Effector CD4-positive, alpha-beta T cell (primary cell): ENCODE measurements at places on chromosomes 11 and 22.

GRCh38 chr11:23644443-23644842 lies 784.2 kb upstream of the CCDC179 start:
- DNase-seq: no peak

- DNase-seq: no peak
Measured at GRCh38 chr11:115217726-115218311, 286.4 kb downstream of the CADM1 start.

DNA sequence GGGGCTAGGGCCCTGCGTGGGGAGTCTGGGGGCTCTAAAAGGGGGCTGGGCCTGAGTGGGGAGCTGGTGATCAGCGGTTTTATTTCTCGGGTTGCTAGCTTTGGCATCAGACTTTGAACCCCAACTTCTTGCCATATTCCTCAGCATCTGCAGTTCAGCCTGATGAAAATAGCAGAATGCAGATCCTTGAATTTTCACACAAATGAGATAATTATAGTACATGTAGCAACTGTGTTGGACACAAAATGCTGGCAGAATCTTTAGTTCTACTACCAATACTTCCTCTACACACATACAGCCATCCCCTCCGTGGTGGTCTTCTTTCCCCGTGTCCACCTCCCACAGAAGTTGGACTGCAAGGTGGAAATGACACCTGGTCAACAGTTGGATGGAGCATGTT lies 1.5 kb downstream of the ZC3H7B start:
- no peak for DNase-seq

DNA sequence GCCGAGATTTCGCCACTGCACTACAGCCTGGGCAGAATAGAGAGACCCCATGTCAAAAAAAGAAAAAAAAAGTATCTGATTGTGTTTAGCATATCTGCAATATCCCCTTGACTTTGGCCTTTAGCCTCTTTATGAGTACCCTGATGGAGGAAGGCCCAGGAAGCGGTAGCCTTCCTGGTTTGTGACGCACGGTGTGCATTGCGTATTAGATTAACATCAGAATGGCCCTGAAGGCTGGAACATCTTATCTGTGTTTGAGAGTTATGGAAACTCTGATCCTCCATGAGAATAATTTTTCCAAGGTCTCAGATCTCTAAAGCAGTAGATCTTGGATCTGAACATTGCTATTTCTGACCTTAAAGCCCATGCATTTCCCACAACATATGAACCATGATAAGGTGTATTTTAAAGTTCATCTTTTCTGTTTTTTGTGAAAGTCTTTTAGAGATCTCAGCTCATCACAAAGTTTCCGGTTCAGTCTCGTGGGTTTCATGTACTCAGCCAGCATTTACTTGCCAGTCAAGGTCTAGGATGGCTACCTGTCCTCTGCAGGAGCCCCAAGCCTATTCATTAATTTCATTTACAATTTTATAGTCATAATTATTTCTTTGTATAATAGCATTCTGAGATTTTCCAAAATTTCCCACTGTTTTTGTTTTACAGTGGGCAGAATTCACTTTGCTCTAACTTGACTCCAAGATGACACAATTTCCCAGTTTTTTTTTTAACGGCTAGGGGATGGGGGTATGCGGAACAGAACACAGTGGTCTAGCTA lies 605 bp upstream of the FDX1 start:
- DNase-seq: no peak

DNA sequence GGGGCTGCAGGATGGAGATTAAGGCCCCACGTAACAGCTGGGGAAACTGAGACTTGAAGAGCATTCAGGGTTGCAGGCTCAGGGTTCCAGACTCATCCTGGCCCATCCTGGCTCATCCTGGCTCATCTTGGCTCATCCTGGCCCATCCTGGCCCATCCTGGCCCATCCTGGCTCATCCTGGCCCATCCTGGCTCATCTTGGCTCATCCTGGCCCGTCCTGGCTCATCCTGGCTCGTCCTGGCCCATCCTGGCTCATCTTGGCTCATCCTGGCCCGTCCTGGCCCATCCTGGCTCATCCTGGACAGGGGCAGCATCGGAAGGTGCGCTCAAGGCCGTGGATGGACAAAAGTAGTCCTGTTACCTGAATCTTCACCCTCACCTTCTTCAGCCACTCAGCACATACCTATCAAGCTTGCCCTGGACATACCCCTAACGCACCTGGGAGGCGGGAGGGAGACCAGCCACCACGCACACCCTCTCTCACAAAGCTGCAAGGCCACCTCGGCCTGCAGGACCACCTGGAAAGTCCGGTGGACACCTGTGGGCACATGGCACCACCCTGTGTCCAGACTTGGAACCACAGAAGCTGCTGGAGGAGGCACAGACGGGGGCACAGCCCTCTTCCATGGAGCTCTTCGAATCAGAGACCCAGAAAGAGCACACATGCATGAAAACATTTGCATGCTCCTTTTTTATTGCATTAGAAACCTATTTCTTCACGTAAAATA lies 20.3 kb upstream of the NLRP6 start:
- no peak for DNase-seq

DNA sequence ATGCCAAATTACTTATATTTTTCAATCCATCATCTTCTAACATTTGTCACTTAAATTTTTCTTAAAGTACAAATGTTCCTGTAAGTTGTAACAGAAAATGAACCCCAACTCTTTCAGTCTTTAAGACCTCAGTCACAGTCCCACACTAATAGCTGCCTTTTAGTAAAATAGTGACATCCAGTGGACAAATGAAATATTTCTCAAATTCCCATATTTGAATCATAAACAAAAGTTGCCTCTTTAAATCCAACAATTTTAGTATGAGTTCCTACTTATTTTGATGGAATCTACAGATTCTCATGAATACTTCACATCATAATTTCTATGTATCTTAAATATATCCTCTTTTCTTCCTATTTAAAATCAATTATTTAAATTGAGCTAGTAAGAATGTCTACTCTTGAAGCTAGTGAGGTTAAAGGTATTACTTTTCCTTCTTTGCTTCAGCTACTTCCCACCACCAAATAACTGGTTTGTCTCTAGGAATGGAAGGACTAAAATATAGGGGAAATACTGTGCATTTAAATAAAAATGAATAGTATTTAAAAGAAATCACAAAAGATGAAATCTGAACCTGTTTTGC lies 9.2 kb downstream of the LIN7C start:
- no peak for DNase-seq

GRCh38 chr11:86802601-86803051 lies 2.3 kb downstream of the PRSS23 start:
- no peak for DNase-seq

- DNase-seq: no peak
Measured at GRCh38 chr11:67048515-67049130, 8.0 kb upstream of the RHOD start.

GRCh38 chr11:1235306-1235900 lies 12.5 kb downstream of the MUC5B start:
- no peak for DNase-seq

DNA sequence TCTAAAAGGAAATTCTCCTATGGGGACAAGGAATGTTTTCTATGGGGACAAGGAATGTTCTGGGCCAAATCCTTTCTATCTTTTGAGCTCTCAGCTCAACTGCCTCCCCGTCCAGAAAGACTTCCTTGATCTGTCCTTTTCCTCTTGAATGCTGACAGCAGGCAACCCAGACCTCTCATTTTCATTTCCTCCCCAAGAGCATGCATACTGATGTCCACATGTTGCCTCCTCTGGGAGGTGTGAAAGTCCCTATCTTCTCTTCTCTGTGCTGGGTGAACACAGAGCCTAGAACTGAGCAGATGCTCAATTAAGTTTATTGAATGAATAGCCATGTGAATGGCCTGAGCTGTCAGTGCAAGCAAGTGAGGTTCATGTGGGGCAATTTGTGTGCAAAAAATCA lies 331.9 kb upstream of the NARS2 start:
- no peak for DNase-seq

DNA sequence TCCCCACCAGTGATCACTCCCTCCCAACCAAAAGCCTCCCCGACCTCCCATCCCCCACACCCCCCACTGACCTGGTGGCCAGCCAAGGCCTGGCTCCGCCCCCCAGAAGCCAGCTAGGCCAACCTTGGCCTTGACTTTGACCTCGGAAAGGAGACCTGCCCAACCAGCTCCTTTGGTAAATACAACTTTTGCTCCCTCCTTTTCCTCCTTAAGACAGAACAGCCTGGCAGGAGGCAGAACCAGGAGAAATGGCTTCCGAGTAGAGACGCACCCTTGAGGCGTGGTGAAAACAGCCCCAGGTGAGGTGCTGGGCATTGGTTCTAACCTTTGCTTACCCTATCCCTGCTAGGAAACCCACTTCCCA lies 27.0 kb downstream of the PLEKHA7 start:
- no peak for DNase-seq

DNA sequence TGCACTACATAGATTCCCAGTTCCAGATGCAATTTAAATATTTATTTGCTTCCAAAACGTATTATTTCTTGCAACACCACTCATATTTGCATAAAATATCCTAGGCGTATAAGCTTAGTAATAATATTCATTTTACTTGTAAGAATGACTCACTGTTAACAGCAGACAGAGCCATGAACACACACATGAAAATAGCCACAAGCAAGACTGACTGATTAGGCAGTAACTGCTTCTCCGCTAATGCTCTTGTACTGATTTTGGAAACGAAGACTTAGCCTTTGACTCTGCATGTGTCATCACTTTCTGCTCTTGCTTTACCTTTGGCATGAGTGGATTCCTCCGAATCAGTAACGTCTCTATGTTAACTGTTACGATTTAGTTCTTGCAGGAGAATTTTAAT lies 6.0 kb downstream of the OR10Q1 start:
- no peak for DNase-seq

DNA sequence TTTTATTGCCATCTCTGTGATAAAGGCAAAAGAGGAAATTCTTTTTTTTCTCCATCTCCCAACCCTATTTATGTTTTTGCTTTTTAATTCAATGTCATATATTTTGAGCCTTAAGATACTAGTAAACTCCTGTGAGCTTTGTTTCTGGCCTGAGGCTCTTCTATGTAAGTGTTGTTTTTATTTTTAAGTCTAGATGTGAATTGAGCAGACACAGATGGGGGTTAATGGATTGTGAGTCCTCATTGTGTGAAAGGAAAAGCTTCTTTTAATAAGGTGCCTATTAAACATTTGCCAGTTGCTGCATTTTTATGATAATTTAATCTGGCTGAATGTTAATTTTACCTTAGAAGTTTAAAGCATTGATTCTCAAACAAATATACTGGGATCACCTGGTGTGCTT lies 2337.9 kb upstream of the RAG2 start:
- DNase-seq: no peak

DNA sequence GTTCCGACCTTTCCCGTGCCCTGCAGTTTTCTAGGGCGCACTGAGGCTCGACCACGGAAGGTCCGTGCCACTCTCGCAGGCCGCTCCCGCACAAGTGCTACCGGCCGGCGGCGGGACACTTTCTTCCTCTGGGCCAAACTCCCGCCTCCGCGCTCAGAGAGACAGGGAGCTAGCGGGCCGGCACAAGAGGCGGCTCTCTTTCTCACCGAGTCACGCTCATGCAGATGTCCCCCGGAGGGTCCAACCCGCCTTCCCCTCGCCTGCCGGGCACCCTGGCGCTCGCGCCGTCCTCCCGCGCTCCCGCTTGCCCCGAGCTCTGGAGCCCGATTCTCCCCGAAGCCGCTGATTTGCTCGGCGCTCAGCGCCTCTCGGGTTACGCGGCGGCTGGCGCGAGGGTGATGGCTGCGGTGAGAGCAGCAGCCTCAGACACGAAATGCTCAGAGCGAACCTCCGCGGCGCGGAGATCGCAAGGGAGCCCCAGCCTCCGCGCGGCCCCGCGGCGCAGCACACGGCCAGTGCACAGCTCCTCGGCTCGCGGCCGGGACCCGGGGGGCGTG lies 1.0 kb downstream of the LMO1 start:
- no peak for DNase-seq

DNA sequence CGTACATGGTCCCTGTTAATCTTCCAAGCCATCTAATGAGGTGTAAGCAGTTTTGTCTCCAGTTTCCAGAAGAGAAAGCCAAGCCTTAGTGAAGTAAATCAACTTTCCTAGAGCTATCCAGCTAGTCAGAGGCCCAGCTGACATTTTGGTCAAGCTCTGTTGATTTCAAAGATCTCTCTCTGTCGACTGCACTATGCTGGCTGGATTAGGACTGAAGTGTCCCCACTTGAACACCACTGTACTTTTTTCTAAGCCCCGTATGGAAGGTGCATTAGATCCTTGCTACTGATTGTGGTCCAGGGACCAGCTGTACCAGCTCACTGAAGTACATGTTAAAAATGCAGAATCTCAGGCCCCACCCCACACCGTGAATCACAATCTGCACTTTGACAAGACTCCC lies 176.5 kb upstream of the NAV2 start:
- no peak for DNase-seq

- no peak for DNase-seq
Measured at GRCh38 chr11:78032090-78032489, 9.0 kb upstream of the KCTD14 start.

DNA sequence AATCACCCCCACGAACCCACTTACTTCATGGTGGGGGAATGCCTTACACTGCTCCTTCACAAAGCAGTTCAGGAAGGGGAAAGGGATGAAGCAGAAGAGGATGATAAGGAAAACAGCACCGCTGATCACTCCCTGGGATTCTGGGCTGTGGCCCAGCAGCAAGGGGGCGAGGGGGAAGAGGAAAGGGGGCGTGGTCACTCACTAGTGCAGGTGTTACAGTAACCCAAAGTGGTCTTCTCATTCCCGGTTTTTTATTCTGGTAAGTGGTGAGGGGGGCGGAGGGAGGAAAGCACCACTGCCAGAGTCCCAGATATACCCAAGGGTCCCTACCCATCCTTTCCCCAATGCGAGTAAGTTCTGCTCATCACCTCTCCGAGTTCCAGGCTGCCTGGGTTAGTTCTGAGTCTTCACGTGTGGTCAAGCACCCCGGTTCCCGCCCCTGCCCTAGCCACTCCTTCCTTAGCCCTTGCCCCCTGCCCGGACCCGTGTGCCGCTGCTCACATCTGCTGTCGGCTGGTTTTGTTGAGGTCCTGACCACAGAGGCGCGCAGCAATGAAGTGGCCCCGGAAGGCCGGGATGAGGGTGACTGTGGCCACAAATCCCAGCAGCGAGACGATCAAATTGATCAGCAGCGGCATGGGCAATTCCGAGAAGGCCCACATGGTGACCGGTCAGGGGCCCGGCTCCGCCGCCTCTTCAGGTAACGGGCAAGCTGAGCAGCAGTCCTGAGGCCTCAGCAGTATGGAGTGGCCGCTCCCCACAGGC lies 477 bp downstream of the DPAGT1 start:
- DNase-seq: no peak

GRCh38 chr11:57335343-57336110 lies at the start of gene SSRP1:
Gene SSRP1, minus strand, starts transcription at chr11:57335892. Its CDS starts 771 bp downstream, at chr11:57335121.
- peak; percentile 81 for DNase-seq
